ENCODE measurements at places on chromosomes 6 and 20.

- DNase-seq = no peak
Observed at GRCh38 chr20:12786276-12786675, 222.5 kb upstream of the SPTLC3 start.

DNA sequence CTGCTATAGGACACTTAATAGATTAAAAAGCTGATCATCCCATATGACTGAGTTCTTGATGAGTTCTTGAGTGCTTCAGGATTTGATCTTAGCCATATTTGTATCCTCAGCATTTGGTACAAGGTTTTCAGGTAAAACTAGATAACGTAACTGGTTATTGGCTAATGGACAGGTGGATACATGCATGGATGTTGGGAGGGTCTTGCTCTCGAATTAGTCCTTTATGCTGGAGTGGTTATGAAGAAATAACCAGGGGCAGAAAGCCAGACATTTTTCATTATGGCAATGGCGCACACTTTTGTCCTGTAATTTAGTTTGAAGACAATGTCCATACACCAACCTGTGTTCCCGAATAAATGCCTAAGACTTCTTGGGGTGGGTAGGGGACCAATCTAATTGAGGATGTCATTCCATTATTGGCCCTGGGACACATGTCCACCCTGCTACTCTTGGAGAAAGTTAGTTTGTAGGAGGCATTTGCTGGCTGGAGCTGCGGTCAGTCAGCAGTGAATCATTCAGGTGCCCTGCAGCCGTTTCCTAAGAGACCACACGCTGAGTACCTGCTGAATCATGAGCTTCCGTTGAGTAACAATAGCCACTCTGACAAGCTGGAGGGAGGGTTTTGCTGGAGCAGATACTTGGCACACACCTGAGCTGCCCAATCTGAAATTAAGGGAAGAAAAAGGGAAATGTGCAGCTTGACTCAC, 194.4 kb downstream of the FOXA2 start:
- no peak for DNase-seq

- DNase-seq = no peak
Observed at GRCh38 chr6:155196911-155197310, 66.9 kb upstream of the CLDN20 start.

DNA sequence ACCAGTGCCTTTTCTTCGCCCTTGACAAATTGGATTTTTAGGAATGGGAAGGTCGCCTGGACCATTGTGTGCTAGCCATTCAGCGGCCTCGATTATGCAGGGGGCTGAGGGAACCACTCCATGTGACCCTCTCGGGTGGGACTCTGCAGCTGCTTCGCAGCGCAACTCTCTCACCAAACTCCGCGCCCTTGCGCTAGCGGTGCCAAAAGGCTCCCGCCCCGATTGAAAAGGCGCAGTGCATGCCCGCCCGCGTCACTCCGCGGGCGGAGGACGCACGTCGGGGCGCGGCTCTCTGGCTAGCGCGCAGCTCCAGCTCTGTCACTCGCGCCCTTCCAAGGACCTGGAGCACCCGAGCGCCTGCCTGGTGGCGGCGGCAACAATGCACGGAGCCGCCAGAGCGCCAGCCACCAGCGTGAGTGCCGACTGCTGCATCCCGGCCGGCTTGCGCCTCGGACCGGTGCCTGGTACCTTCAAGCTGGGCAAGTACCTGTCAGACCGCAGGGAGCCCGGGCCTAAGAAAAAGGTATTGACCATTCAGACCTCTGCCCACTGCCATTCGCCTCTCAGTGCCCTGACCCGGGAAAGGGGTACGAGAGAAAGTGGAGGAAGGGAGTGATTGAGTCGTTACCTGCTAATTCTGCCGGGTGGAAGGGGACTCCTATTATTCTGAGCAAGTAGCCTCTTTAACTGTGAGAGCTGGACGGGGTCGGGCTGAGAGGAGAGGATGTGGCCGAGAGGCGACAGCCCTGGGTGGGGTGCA, at the start of gene PRDM13:
PRDM13 (plus strand) TSS at position 178 of the 760 bp plus-strand sequence; CDS start at position 380, 202 bp downstream.
- DNase-seq = no peak

GRCh38 chr6:99993533-99994251, at the start of gene MCHR2:
MCHR2 (minus strand) TSS chr6:99994223; CDS start chr6:99956147, 38,076 bp downstream.
- no peak for DNase-seq

DNA sequence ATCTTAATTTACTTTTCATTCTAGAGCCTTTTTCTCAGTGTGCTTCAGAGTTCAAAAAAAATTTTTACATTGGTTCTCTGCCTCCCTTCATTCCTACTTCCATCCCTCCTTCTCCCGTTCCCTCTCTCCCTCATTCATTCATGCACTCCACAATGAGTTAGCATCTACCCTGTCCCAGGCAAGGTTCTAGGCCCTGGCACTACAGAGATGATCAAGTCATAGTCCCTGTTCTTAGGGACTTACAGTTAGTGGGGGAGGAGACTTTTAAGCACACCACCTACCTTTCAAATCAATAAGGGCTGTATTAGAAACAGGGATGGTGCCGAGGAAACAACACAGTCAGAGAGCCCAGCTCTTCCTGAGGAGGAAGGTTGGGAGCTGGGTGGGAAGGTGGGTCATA, 40.3 kb downstream of the MAP3K5 start:
- DNase-seq = no peak

GRCh38 chr6:140032189-140032588, 657.7 kb upstream of the CITED2 start:
- no peak for DNase-seq

DNA sequence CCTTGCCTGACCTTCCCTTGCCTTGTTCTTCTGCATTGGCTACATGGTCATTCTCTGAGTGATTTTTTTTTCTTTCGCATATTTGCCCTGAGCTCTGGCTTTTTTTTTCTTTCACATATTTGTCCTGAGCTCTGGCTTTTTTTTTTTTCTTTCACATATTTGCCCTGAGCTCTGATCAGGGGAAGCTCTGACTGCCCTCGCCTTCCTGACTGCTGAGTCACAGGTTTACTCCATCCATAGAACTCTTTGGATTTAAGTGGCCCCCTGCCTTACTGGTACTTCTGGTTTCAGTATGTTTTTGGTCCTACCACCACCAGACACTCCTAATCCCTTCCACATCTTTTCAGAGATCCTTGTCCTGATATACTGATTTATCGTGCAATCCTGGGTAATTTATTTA, 201.1 kb downstream of the OGFRL1 start:
- no peak for DNase-seq

- DNase-seq = no peak
Observed at GRCh38 chr6:106885679-106886078, 88.8 kb downstream of the CD24 start.

GRCh38 chr20:38581013-38581412, at the start of gene ADIG:
ADIG (plus strand) TSS chr20:38581197; CDS start chr20:38581251, 54 bp downstream.
- no peak for DNase-seq

Data from stimulated activated CD4-positive, alpha-beta T cell treated with anti-CD3 and anti-CD28 coated beads, TNF-alpha, amount 100 ng/mL, for 48 hours (primary cell).